ENCODE measurements at places on chromosomes 1 and 21.
A peak's percentile ranks its signal among the peaks of the same experiment; 100 is the strongest.

GRCh38 chr1:61253059-61253735 is 170.8 kb downstream of the NFIA start:
- DNase-seq = no peak

- peak; percentile 86 for DNase-seq
Observed at GRCh38 chr1:204162494-204163074, 3.6 kb downstream of the REN start.

DNA sequence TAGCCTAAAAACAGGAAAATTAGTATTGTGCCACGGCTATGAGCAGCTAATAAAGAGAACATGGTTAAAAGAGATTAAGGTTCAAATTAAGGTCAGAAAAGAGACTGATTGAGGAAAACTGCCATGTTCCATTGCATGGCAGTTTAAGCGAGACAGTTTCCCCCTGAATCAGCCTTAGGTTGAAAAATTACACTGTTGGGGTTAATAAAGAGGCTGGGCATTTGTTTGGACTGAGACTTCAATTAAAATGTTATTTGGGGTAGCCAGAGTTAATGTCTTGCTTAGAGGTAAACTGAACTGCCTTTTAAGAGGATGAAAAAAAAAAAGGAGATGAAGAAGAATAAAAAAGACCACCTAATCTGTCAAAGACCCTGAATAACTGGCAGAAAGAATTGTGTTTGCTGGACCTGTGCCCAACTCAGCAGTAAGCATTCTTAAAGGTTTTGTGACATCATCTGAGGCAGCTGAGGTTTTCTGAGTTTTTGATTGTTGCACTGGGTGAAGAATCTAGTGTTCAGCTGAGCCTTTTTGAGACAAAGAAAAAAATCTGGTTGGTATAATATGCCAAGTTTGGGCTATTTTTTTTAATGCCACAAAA is 17.7 kb upstream of the PROX1 start:
- no peak for DNase-seq

GRCh38 chr1:47951026-47951425 is 46.2 kb downstream of the TRABD2B start:
- DNase-seq = no peak

- no peak for DNase-seq
Observed at GRCh38 chr1:214329470-214330220, 48.7 kb downstream of the SMYD2 start.

- DNase-seq = no peak
Observed at GRCh38 chr1:227730630-227731151, 4.4 kb downstream of the JMJD4 start.

DNA sequence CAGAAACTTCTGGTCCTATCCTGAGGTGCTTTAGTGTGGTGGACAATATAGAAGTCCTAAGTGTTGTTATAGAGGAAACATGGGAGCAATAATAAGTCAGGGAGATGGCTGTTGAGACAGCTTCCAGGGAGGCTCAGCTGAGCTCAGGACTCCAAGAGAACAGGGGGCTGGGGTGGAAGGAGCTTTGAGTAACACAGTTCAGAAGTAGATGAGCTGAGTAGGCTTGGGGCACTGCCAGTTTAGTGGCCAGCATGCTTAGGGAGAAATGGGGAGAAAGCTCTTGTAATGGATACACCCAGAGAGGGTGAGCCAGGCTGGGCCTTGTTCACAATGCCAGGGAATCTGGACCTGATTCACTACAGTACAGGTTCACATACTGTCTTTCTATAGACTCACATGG is 201.6 kb downstream of the DAB1 start:
- DNase-seq = no peak

GRCh38 chr1:162861101-162861500 is at the start of gene CCDC190:
Gene CCDC190 (minus strand): TSS chr1:162861175. CDS start chr1:162859646, 1,529 bp downstream.
- DNase-seq = no peak

DNA sequence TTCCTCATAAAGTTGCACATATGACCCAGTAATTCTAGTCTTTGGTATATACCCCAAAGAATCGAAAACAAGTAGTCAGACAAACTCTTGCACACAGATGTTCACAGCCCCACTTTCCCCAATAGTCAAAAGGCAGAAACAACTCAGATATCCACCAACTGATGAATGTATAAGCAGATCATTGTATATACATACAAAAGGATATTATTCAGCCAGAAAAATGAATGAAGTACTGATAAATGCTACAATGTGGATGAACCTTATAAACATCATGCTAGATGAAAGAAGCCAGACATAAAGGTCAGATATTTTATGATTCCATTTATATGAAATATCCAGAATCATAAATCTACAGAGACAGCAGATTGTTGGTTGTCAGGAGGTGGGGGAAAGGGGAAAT is 27.3 kb downstream of the SHCBP1L start:
- no peak for DNase-seq

DNA sequence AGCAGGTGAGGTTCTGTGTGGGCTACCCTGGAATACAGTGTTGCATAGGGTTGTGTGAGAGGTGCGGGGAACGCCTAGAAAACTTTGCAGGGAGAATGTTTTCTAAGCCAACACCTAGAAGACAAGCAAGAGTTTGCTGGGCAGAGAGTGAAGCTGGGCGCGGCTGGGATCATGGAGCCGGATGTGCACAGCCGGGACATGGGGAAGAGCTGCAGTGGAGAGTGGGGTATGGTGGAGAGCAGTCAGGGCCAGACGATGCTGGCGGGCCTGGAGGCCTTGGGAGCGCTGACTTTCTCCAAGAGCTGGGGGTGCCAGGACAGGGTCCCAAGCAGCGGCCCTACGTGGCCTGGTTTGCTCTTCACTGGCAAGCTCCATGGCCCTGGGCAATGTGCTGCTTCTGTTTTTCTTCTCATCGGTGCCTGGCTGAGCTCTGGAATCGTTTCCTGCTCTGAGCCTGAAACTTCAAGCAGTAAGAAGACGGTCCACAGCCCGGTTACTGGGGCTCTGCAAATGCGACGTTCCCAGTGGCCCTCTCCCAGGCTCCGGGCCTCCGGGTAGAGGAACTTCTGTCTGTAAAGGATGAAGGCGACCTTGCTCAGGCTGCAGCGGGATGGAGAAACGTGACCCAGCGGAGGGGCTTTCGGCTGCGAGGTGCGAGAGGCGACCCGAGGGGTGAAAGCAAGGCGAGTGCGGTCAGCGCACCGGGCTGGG is 51.9 kb upstream of the CD34 start:
- no peak for DNase-seq

DNA sequence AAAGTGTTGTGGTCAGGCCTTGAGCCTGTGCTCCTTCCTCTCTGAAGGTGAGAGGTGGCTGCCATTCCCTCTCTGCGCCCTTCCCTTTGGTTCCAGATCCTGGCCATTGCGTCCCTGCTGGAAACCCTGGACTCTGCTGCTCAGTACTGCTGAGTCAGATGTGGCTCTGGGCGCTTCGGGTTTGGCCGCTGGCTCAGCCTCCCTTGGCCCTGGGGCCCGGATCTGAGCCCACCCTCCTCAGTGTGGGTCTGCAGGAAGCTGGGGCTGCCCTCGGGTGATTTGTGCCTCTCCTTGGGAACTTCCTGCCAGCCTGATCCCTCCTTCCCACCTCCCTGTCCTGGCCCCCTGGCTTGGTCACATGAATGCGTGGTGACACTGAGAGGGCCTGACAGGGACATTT is 32.2 kb downstream of the QSOX1 start:
- no peak for DNase-seq

GRCh38 chr1:208851366-208851765 is 607.2 kb upstream of the PLXNA2 start:
- peak; percentile 15 for DNase-seq

GRCh38 chr1:36085686-36086526 is 2.0 kb downstream of the TEKT2 start:
- no peak for DNase-seq
